ENCODE measurements at places on chromosomes 11 and 22. TPM values are rescaled to one million over a fixed set of nuclear protein-coding genes. Genes with fewer than 3 reads are reported as not detected.

GRCh38 chr22:22879675-22880155 lies 7.9 kb upstream of the IGLL5 start:
- no peak overlapping the region for H3K4me3 ChIP-seq
- DNase-seq, result no peak
- H3K4me1 ChIP-seq, result no peaks in the 10 kb centered on the region
- H3K36me3 ChIP-seq, result no peaks in the 10 kb centered on the region
- no peaks in the 10 kb centered on the region for H3K27me3 ChIP-seq

BIK gene
- total RNA-seq, result 2.7 TPM

CDHR5 gene
- total RNA-seq, result not detected

ART1 gene
- total RNA-seq, result not detected

Data from CD4-positive, alpha-beta memory T cell (primary cell).